Fibroblast of pulmonary artery (primary cell): ENCODE measurements at places on chromosomes 2 and 18.

DNA sequence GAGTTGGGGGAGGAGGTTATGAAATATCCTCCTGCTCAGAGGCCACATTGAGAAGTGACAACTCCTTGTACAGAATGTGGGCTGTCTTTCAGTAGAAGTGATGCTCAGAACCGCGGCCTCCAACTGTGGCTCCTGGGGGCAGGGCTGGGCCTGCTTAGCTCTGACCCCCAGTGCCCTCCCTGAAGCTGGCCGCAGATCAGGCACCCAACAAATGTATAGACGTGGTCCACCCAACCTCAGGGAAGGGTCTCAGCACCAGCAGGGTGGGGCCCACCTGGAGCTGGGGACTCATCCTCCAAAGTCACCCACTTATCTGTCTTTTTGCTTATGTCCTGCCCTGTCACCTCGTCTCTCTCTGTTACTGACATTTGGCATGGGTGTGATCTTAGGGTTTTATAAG, 11.1 kb upstream of the BIN1 start:
- DNase-seq, result no peak

DNA sequence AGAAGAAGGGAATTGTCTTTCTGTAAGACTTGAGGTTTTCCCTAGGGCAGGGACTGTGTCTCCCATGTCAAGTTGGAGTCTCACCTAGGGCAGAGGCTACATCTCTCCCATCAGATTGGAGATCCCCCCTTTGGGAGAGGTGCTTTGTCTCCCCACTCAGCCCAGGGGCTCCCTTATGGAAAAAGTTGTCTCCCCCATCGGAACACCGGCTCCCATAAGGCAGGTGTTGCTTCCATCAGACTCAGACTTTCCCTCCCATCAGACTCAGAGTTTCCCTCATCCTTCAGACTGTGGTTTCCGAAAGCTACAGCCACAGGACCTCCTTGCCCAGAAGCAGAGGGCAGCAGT, 5.8 kb downstream of the ANKRD53 start:
- DNase-seq, result no peak

GRCh38 chr2:236159778-236160170, 8.4 kb downstream of the GBX2 start:
- DNase-seq, result no peak

DNA sequence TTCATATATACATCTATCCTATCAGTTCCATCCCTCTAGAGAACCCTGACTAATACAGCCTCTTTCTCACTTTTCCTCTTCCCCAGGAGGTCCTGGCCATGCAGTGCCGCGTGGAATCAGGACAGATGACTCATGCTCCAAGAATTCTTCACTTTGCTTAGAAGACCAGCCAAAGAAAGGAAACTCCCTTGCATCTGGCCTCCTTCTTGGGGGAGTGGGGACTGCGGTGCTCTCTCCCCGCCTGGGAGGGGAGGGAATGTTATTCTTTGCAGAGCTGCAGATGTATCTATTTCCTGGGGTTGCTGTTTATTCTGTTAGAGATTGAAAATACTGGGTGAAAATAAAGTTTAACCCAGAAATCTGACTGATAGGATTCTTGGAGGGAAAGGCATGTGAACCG, 111.5 kb upstream of the SH3BP4 start:
- DNase-seq, result peak; percentile 97

DNA sequence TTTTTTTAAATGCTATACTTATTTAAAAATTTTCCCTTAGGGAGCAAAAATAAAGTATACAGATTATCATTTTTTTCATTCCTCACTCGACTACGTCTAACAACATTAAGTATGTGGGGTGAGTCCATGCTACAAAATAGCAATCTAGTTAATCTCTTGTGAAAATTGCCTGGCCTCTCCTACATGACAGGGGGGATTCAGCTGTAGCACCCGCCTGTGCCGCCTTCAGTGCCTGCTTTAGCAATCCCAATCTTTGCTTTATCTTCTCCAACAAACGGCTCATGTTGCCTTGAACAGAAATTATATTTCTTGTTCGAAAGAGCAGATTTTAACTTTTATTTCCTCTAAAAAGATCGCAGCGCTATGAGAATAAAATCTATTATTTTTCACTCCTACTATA, 2.4 kb upstream of the SOX11 start:
- DNase-seq, result no peak

DNA sequence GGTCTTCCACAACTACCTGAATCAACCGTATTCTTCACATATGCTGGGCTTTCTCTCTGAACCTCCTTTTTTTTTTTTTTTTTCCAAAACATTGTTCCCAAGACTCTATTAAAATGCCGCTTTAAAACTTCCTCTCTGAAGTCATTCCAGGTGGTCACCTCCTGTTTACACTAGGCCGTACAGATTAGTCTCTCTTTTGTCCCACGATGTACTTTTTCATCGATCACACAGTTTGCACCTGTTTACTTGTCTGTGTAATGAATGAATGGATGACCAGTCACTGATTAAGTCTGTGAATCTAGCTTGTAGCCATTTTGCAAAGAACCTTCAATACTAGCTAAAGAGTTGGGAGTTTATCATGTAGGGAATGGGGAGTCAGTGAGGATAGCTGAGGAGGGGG, 16.7 kb upstream of the FAM228A start:
- no peak for DNase-seq

- no peak for DNase-seq
Measured at GRCh38 chr2:239262484-239263230, 138.2 kb downstream of the HDAC4 start.

DNA sequence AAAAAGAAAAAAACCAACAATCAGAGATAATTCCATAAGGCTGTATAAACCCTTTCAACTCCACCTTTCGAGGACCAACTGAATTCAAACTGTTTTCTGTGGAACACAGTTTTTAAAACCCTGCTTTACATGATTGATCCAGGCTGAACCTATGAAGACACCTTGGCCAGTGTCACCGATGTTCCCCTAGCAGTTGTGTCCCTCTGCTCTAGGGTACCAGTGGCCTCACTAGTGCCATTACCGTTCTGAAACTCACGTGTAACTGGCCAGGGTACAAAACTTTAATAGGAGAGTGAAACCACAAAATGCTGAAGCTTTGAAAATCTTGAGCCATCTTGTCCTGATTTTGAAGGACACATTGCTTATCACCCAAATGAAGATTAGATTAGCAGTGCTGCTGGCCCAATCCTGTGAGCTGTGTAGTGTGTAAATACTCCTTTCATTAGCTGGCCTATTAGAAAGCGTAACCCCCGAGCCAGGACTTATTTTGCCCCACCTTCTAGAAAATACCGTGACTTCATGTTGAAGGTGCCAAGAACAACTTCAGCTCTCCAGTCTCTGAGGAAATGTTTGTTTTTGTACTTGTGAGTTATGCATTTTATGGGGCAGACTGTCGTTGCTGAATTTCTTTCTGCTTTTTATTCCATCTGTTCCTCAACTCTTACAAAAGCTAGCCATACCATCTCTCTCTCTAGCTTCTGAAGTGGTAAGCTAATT, 147.8 kb upstream of the MAP3K20 start:
- peak; percentile 85 for DNase-seq

DNA sequence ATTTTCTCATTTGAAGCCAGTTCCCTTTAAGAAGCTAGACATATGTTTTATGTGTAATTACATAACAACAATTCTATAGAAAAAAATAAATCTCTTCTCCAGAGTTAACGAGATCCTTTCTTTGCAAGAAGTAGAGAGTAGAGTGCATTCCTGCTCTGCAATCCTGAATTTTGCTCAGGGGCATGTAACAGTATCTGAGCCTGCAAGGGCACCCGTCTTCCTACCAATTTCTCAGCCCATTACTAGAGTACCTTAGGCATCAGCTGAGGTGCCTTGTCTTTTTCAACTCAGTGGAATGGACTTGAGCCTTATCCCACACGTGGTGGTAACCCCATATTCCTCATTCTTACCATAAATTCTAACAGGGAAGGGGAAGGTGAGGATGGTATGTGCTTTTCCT, 205.9 kb downstream of the IKZF2 start:
- no peak for DNase-seq
